Stimulated activated effector memory CD8-positive, alpha-beta T cell treated with anti-CD3 and anti-CD28 coated beads, Interleukin-12 subunit alpha, Interleukin-12 subunit beta, amount 100 ng/mL, for 72 hours (primary cell): ENCODE measurements at places on chromosomes 12 and 14.

DNA sequence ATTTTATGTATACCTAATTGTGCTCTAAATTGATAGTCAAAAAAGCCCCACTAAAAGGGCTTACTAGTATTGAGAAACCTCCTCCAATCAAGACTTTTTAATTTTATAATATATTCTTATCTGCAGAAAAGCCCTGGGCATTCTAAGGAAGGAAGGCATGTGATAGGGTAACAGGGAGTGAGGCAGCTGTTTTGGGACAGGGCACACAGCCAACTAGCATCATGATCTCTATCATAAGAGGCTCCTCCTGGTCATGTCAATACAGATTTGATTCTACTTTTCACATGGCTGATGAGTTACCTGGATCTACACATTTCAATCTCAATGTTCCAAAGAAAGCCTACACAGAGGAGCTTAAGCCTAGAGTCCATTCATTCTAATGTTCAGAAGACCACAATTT is 9.1 kb downstream of the ADAM20 start:
- DNase-seq: no peak

DNA sequence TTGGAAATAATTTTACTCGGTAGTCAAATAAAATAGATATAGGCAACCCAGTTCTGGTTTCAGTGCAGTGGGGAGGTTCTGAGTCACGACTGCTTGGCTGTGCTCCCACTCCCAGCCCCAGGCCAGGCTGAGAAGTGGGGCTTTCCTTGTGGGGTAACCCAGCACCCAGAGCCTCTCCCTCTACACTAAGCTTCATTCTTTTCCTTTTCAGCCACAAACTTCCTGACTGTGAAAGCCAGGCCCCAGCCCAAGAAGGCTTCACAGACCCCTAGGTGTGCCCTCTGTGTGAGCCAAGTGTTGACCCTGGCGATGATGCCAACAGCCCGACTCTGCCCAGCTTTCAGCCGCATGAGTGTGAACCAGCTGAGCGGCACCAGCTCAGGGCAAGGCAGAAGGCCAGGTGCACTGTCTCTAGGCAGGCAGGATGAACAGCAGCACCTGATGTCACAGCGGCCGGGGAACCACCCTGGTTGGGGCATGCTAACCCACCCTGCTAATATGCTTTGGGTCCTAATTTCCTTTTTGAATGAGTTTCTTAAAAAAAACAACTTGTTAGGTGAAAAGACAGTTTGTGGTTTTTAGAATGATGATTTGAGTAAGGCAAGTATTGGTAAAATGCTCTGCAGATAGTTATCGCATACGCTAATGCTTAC is 42.2 kb upstream of the ATP23 start:
- DNase-seq: peak; percentile 57

DNA sequence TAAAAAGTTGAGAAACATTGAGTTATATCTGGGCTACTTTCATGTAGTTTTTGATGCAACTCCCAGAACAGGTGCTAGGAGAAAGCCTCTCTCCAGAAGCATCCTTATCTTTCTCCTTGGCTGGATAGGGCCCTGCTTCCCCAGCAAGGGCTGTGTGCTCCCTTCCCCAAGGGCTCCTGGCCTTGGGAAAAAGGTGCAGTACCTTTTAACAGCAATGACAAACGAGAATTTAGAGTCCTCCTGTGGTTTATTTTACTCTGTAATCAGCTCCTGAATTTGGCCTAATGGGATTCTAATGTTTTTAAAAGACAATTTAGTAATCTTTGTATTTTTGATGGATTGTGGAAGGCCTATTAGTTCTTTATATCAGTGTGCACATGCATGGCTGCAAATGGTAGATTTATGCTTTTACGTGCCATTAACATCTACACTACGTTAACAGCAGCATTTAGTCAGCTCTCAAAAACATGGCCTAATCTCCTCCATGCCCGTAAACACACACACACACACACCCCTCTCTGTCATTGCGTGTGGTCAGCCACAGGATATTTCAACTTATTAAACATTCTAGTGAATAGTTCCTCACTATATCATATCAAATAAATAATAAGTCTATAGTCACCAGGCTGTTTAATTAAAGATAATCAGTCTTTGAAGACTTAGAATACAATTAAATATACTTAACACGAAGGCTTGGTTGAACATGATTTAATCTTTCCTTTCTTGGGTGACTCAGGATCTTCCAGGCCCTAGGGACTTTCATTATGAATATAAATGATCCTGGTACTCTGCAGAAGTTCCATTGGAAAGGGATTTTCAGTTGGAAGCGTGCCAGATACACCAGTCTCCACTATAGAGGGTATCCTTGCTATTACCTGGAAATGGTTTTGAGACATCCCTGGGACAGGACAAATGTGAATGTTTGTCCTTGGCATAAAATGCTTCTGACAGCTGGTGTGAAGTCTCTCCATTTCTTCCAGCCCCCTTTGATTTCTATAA is 181.4 kb upstream of the PWP1 start:
- no peak for DNase-seq

DNA sequence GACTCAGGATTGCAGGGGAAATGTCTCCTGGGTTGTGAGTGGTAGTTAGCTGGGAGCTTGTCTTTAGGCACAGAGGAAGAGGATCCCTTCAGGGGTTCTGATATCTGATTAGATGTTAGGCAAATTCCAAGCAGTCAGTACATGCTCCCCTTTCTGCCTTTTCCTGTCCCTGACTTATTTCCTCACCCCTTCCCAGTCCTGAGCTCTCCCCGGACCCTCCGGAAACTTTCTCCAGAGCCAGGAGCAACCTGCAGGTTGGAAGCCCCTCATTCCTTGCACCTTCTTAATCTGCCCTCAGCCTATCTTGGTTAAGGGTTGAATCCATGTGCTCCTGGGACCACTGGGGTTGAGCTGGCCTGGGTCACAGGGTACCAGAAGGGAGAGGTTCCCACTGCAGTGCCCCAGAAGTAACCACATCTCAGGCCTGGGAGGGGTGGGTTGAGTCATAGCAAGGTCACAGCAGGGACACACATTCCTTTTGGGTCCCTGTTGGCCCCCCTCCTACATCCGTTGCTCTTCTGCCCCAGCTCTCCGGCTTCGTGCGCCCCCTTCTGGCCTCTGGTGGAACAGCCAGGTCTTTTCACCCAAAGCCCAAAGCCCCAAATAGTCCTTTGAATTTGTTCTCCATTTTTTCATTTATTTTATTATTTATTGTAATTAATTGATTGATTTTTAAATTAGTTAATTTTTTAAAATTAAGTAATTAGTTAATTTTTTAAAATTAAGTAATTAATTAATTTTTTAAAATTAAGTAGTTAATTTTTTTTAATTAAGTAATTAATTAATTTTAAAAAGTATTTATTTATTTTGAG is 1.8 kb downstream of the IGFBP6 start:
- peak; percentile 97 for DNase-seq

GRCh38 chr14:103892247-103892646 is 36.0 kb upstream of the TDRD9 start:
- no peak for DNase-seq

DNA sequence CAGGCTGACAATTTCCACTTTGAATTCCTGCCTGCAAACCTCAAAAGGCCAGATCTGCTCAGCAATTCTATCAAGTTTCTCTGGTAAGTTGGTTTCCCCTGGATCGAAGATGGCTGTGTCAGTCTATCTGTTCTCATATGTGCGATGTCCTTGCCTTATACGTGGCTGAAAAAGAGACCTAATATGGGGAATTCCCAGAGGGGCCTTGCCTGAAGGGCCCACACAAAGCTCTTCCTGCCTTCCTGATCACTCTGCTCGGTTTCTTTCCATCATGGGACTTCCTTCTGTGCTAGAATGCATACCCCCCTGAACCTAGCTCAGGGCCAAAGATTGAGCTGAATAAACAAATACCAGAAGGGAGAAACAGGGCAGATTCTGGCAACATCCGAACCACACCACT is 13.2 kb downstream of the TCL1B start:
- no peak for DNase-seq

- DNase-seq: peak; percentile 39
Measured at GRCh38 chr14:39229222-39229543, 4.5 kb upstream of the MIA2 start.

DNA sequence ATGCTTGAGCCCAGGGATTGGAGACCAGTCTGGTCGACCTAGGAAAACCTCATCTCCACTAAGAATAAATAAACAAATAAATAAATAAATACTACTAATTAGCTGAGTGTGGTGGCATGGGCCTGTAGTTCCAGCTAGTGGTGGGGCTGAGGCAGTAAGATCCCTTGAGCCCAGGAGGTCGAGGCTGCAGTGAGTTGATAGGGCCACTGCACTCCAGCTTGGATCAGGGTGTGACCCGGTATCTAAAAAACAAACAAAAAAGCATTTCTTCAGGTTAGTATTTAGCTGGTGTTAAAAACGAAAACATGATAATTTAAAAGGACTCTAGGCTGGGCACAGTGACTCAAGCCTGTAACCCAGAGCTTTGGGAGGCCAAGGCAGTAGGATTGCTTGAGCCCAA is 1.2 kb upstream of the FGD4 start:
- DNase-seq: no peak

- no peak for DNase-seq
Measured at GRCh38 chr14:72275242-72275641, 343.0 kb downstream of the RGS6 start.

GRCh38 chr14:76715511-76716081 is 45.7 kb upstream of the VASH1 start:
- DNase-seq: no peak

DNA sequence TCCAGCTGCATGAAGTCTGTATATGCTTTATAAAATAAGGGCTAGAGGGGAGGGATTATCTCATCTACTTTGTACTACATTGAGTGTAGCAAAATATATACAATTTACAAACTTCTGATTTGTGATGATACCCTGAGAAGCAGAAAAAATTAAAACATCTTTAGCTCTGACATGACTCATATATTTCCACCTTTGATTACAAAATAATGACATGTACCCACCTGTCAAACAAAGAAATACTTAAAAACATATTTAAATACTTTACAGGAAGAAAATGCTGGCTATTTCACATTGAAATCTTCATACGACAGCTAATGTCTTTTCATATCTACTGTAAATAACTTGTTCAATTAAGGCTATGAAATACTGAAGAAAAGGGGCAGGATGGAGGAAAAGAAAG is 3.3 kb downstream of the GPR135 start:
- DNase-seq: no peak

DNA sequence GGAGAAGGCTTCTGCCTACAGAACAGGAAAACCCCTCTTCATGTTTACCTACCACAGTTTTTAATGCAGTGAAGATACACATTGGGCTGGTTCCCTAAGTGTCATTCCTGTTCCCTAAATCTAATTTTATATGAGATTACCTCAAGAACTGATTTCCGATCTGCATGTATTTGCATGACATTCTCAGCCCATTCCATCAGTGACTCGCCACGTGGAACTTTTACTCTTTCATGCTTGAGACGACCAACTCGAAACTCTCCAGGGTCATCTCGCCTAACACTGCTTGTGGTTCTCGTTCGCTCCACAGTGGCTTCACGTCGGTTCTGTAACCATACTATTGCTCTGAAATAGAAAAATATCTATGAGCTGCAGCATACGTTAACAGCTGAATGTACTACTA is 83.1 kb upstream of the STRN3 start:
- DNase-seq: no peak

GRCh38 chr14:92487513-92488133 is 26.0 kb upstream of the RIN3 start:
- DNase-seq: no peak

- DNase-seq: no peak
Measured at GRCh38 chr12:107480836-107481608, 204.6 kb upstream of the PWP1 start.

DNA sequence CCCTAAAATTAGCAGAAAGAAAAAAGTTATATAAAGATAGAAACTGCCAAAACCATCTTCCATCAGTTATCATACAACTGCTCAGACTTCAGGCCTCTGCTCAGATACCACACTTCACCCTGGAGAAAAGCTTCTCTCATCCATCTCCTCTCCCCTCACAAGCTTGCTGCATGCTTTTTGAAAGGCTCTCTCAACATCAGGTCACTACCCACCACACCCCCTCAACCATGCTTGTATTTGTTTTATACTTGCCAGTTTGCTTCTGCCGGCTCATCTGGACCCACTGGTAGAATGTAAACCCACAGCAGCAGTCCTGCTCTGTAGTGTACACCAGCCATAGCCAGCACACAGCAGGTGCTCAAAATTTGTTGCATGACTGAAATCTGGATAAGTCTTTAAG is 8.8 kb downstream of the PPP1CC start:
- no peak for DNase-seq

GRCh38 chr12:47350062-47350408 is 270.3 kb upstream of the AMIGO2 start:
- no peak for DNase-seq

DNA sequence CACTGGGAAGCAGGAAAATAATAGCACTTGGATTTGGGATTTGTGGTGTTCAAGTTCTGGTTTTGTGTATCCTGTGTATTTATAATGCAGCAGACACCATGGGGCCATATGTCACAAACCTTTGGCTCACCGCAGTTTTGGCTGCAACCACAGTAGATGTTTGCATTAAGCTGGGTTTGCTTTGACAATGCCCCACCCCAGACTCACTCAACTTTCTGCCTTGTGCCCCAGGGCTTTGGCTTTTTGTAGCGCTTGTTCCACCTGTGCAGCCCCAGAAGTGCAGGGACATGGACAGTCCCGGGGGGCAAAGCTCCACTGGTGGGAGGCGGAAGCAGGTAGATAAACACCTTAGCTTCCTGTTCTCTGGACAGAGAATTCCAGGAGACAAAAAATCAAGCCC is 446.9 kb downstream of the MED13L start:
- DNase-seq: no peak

DNA sequence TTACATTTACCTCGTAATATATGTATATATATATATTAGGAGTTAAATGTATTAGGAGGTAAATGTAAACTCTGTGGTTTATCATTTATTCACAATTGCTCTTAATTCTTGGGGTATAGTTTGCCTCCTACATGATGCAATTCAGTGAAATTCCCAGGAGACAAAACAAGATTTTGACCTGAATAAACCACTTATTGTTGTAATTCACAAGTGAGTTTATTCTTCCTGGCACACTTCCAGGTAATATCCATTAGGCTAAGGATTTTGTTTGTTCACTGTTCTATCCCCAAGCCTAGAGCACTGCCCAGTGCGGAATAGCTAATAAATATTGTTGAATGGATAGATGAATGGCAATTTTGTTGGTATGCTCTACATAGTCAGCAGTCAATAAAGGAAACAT is 3.0 kb downstream of the SMIM10L1 start:
- DNase-seq: no peak
